EL (cell line): ENCODE measurements at places on chromosomes 5 and 9.

DNA sequence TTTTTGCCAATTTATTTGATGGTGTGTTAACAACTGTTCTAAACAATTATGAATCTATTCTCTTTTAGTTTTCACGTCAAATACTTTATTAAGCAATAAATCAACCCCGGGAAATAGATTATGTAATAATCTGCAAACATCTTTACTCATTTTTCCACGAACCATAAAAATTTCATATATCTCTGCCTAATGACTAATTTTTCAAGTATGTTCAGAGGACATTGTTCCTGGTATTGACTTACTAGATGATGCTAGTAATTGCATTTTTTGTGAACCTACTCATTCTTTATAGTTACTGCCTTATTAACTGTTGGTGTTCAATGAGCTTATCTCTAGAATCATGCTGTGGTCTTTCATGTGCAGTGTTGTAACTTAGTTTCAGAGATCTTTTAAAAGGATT, 41.0 kb upstream of the FBN2 start:
- peak; percentile 86 for DNase-seq

DNA sequence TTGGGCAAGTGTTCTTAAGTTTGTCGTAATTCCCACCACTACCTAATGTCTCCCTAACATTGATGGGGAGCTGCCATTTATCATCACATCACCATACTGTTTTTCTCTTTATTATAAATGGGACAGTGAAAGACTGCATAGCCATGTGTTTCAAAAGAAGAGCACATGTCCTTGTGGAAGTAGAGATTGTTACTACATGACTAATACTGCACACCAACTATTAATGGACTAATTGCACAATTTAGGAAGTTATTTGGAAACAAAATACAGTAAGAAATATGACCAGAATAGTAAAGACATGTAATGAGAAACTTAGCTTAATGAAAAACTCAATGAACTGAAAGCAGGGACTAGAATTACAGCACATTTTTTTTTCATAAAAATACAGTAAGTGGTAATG, 12.0 kb upstream of the ELOVL7 start:
- DNase-seq: peak; percentile 23

DNA sequence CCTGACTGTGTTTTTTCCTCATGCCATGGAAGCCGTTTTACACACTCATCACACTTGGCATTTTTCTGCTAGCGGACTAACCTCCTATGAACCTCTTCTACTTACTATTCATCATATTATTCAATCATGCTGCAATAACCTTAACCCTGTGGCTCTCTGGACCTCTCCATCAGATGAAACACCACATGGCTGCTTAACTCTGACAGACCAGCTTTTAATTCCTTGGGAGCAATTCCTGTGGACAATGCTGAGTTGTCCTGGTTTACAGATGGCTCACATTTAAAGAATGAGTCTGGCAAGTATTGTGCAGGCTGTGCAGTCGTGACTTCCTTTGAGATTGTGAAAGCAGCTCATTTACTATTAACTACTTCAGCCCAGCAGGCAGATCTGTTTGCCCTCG, 9.0 kb downstream of the OR1J1 start:
- DNase-seq: peak; percentile 59

DNA sequence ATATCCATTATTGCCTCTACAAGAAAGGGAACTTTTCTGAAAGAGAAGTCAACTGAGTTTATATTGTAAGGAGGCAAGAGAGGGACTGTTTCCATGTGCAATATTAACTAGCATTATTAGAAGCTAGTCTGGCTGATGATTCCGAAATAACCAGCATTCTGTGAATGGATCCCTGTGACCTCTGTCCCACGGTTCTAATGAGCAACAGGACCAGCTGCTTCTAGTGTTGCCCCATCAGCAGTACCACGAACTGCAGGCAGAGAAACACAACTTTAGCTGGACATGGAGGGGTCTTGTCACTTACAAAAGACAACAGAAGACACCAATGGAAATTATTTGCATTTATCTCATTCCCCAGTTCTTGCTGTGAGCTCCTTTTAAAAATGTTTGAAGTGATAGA, 95.4 kb downstream of the MUSK start:
- no peak for DNase-seq

- DNase-seq: no peak
Observed at GRCh38 chr5:2996248-2996647, 244.8 kb upstream of the IRX2 start.

DNA sequence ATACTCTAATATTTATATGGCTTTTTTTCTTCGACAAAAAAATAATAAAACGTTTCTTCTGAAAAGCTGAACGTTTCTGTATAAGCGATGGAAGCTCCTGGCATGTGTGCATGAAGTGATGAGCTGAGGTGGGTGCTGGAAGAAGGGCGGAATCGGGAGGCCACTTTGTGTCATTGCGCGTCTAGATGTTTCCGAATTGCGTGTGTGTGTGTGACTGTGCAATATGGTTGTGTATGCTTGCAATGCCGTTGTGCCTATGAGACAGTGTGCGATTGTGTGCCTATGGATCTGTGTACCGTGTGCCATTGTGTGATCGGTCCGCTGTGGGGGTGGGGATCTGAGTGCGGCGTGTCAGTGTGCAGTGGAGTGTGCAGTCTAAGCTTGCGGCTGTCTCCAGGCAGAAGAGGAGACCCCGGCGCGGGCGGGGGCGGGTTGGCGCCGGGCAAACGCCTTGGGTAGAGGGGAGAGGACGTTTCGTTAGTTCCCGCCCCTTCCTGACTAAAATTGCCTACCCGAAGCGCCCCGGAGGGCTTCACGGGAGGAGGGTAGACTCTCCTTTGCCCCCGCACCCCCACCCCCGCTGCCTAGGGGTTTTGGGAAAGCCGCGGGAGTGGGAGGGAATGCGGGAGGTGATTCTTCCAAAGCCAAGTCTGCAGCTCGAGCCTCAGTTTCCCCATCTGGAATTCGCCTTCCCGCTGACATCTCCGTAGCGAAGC, 24.2 kb downstream of the PCDHGC5 start:
- DNase-seq: peak; percentile 41

DNA sequence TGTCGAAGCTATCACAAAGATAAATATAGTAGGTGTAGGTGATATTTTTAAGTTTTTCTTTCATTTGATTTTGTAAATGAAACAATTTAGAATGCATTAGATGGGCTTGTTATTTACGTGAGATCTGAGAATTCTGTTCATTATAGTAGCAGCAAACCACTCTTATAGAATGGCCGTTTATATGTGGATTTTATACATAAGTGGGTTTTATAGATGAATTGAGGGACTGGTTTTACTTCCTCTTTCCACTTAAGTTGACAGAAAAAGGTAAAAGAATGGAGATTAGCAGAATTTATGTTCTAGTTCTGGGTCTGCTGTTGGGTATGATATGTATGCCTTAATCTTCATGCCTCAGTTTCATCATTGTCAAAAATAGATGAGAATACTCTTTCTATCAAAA, 5.6 kb downstream of the RMI1 start:
- DNase-seq: no peak

DNA sequence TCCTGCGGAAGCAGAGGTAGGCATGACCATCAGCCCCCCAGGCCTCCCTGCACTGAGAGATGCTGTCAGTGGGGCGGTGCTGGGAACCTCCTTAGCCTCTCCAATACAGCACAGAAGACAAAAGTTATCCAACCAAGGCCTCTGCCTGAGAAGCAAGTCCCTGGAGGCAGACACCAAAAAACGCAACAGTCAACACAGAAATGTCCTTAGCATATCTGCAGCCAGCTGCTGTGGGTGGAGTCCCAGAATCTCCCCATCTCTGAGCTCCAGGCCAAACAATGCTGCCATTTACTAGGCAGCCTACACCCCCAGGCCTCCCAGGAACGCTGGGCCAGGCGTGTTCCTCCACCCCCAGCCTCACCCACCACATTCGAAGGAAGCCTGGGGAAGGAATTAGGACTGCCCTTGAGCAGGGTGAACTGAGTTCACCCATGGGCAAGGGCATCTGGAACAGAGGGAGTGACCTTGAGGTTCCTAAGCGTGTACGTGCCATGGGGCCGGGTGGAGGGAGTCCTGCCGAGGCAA, 43.7 kb downstream of the STK10 start:
- DNase-seq: no peak

- no peak for DNase-seq
Observed at GRCh38 chr5:148342371-148343045, 7.1 kb downstream of the SPINK9 start.

DNA sequence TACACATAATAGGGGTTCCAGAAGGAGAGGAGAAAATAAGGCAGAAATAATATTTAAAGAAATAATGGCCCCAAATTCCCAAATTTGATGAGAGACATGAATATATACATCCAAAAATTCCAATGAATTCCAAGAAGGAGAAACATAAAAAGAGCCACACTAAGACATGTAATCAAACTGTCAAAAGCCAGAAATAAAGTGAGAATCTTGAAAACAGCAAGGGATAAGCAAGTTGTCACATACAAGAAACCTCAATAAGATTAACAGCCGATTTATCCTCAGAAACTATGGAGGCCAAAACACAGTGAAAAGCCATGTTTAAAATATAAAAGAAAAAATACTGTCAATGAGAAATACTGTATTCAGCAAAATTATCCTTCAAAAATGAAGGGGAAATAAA, 14.5 kb downstream of the CATSPER3 start:
- no peak for DNase-seq

GRCh38 chr5:176170084-176170483, 68.1 kb upstream of the SIMC1 start:
- no peak for DNase-seq

- peak; percentile 74 for DNase-seq
Observed at GRCh38 chr5:107365320-107366109, 305.2 kb downstream of the EFNA5 start.

DNA sequence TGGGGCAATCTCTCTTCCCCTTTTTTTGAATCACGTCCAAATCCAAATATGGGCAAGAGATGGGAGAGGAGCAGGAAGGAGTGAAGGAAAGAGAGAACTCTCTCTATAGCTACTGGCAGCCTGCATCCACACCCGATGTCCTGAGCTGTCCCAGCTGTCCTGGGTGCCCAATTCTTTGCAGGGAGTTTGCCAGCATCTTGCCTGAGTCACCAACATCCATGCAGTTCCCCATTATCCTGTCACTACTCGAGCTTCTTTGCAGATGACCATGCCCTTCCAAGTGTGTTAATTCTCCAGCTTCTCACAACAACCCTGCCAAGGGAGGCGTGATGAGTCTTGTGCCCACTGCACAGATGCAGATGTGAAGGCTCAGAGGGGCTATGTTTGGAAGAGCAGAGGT, 127.1 kb downstream of the NSG2 start:
- no peak for DNase-seq

- no peak for DNase-seq
Observed at GRCh38 chr9:98890256-98890655, 53.5 kb upstream of the COL15A1 start.

- DNase-seq: no peak
Observed at GRCh38 chr5:68273717-68274409, 58.3 kb downstream of the PIK3R1 start.

DNA sequence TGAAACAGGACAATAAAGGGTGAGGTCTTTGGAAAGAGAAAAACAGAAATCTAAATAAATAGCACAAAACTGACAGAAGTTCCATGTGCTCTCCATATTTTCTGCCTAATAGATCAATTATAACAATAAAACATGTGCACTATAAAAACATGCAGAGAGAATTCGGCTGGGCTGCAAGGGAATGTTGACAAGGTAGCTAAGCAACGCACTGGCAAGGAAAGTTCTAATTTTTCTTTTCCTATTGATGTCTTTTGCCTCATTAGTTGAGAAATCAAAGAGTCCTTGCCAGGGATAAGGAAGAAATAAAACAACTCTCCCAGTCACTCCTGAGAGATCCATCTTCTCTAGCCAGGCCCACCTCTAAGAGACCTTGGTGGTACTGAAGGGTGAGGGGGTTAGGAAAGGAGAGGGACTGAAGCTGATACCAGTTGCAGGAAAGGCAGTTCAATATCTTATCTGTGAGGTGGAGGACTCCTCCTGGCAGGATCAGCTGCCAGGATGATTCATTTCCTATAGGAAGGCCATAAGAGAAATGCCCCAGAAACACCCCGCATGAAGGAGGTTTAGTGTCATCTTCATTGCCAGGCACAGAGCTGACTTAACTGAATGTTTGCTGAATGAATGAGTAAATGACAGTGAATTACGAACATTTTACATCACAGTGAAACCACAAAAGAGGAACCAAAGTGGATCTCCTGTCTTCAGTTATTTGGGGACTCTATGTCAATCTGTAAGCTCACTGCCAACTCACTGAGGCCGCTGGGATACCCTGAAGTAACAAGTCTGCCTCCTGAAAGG, 63.7 kb upstream of the IFNK start:
- peak; percentile 45 for DNase-seq

GRCh38 chr5:154273028-154273617, 82.6 kb downstream of the GALNT10 start:
- DNase-seq: peak; percentile 46

GRCh38 chr5:43020399-43020746, 19.7 kb downstream of the ANXA2R start:
- DNase-seq: no peak

- DNase-seq: no peak
Observed at GRCh38 chr5:101142102-101142501, 239.0 kb upstream of the ST8SIA4 start.

DNA sequence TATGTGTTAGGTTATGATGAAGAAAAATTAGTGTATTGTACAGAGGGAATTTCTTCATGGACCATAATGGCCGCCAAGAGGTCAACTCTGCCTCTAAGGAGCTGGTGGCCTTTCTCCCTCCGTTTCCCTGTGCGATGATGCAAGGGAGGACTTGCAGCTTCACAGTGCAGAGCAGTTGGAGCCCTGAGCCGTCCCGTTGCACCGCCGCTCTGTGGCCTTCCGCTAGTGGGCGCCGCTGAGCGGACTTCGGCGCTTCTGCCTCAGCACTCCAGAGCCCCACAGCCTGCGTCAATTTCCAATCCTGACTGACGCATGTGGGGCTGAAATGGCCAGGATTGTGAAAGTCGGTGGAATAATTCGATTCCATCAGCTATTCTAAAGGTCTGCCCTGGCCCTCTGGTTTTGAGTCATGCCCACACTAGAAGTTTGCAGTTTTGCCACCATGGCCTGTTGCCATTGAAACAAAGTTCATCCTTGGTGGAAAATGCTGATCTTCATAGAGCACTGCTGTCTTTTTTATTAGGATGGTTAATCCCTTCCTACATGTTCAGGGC, 22.7 kb upstream of the LECT2 start:
- no peak for DNase-seq

GRCh38 chr5:82862711-82863110, 214.5 kb downstream of the TMEM167A start:
- DNase-seq: no peak

DNA sequence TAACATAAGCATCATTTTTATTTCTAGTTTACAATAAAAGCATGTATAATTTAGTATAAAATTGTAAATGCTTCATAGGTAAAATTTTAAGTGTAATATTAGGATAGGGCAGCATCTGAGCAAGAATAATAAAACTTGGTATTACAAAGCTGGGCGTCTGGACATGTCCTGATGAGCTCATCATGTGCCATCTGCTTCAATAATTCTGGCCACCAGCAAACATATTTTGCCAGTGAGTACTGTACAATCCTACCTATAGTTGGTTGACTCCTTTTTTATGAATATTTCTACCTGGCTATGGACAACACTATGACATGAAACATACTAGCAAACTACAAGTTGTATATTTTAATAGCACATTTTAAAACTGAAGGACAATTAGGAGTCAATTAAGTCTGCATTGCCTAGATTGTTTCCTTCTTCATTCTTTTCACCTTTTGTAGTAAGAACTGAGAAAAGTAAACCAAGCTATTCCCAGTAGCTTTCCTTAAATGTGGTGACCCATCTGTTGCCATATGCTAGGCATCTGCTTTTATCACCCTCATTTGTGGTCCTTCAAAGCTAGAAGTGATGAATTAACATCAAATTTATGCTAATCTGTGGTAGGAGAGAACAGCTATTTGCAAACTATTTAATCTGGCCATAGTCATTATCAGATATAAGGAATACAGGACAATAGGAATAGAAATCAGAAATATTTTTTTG, 23.4 kb downstream of the LURAP1L start:
- no peak for DNase-seq
